ENCODE measurements at places on chromosomes 1 and 21.

- DNase-seq: no peak
Observed at GRCh38 chr1:3038571-3039181, 17.4 kb downstream of the ACTRT2 start.

- no peak for DNase-seq
Observed at GRCh38 chr1:234655328-234656069, 45.5 kb upstream of the IRF2BP2 start.

GRCh38 chr21:42704861-42705260 lies 51.4 kb downstream of the PDE9A start:
- no peak for DNase-seq

GRCh38 chr1:6157528-6158174 lies 22.5 kb downstream of the CHD5 start:
- peak; percentile 42 for DNase-seq

- DNase-seq: no peak
Observed at GRCh38 chr1:82258887-82259286, 458.2 kb downstream of the ADGRL2 start.

DNA sequence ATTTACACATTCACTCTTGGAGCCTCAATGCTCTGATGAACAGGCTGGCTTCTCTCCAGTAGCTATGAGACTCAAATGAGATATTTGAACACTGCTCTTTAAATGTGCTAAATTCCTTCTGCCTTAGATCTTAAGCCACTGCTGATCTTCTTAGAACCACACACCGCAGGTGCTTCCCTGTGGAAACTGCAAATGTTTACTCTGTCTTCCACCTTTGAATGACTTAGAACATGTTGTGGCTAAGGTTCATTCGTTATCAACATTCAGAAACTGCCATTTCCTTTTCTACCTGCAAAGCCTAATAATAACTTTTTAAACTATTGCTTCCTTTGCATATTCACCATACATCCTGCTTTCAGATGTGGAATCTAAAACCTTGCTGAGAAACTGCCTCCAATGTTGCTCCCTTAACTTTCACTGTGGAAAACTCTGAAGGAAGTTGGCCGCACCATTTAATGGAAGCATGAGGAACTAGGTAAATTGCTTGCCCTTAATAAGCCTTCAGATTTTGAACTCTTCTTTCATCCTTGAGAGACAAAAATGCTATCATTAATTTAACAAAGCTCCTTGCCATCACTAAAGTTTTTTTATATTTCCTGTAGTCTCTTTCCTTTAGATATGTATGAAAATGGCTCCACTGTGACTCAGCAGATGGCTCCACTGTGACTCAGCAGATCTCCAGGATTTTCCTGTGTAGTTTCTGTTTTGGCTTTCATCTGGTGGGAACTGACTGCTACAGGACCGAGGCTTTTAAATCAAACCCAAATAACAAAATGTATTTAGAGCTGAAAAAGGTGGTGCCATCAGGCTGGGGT lies 143.8 kb downstream of the TNFSF18 start:
- no peak for DNase-seq

DNA sequence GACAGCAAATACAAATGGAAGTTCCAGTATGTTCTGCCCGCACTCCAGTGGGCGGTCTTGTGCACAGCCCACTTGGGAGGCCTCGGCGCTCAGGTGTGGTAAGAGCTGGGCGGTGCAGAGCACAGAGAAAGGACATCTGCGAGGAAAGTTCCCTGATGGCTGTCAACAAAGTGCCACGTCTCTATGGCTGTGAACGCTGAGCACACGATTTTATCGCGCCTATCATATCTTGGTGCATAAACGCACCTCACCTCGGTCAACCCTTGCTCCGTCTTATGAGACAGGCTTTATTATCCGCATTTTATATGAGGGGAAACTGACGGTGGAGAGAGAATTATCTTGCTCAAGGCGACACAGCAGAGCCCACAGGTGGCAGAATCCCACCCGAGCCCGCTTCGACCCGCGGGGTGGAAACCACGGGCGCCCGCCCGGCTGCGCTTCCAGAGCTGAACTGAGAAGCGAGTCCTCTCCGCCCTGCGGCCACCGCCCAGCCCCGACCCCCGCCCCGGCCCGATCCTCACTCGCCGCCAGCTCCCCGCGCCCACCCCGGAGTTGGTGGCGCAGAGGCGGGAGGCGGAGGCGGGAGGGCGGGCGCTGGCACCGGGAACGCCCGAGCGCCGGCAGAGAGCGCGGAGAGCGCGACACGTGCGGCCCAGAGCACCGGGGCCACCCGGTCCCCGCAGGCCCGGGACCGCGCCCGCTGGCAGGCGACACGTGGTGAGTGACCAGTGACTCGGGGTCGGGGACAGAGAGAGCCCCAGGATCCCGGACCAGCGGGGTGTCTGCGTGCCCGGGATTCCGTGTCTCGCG lies at the start of gene IL12RB2:
Gene IL12RB2 (plus strand): TSS at position 623 of the 810 bp plus-strand sequence. CDS start 12,496 bp downstream, outside the sequence.
- DNase-seq: peak; percentile 62

GRCh38 chr1:117895482-117896114 lies 33.8 kb downstream of the GDAP2 start:
- DNase-seq: peak; percentile 45

- no peak for DNase-seq
Observed at GRCh38 chr1:20324704-20325406, 34.2 kb downstream of the VWA5B1 start.

- no peak for DNase-seq
Observed at GRCh38 chr1:179930867-179931266, 23.7 kb upstream of the CEP350 start.

DNA sequence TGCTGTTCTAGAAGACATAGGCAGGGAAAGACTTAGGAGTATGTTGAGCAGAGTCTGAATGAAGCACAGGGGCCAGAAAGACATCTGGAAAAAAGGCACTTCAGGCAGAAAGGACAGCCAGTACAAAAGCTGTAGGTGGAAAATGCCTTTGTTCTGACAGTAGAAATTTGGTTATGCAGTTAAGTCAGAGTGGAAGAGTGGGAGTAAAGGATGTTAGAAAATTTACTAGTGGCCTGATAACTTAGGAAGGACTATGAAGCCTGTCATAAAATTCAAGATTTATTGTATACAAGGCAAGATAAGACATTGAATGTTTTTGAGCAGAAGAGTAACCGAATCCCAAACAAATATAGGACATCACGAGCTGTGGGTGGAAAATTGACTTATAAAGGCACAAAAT lies 987.9 kb downstream of the PLA2G4A start:
- DNase-seq: no peak

DNA sequence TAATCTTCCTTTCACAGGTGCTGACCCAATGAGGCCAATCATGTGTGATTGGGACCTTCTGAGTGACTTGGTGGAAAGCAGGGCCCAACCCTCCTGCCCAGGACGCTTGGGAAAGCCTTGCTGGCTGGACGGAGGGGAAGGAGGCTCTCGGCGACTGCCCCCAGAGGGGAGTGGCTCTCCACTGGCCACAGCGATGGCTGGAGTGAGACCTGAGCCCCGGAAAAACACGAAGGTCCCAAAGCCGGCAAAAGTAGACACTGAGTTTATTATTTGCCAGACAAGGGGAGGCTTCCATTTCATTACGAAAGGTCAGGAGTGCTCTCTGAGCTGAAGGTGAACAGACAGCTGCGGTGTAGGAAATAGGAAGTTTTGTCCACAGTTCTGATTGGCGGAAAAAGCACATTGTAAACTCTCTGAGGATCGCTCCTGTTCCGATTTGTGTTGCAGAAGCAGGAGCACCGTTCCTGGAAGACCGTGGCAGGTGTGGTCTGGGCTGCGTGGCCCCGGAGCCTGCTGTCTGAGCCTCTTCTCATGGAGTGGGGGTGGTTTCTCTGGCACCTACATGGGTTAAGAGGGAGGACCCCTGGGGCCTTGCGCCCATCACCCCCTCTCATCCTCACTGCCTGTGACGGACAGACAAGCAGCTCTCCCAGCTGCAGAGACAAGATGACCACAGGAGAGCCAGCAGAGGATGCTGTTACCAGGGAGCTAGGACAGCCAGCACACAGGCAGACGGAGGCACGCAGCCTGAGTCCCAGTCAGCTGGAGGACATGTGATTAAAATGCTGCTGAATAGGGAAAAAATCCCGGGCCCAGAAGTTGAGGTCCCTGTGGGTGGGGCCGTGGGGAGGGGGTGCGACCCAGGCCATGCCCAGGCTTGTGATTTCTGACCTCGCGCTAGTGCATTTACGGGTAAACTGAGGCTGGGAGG lies 41.5 kb downstream of the KRTAP10-1 start:
- DNase-seq: no peak

DNA sequence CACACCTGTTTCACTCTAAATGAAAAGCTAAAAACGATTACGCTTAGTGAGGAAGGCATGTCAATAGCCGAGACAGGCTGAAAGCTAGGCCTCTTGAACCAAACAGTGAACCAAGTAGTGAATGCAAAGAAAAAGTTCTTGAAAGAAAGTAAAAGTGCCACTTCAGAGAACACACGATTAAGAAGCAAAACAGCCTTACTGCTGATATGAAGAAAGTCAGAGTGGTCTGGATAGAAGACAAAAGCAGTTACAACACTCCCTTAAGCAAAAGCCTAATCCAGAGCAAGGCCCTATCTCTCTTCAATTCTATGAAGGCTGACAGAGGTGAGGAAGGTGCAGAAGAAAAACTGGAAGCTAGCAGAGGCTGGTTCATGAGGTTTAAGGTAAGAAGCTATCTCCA lies 130.7 kb downstream of the SIPA1L2 start:
- DNase-seq: no peak

- DNase-seq: no peak
Observed at GRCh38 chr1:98342566-98342965, 319.0 kb upstream of the SNX7 start.
